Aorta (tissue), 5 donors: ENCODE measurements at places on chromosomes 4 and X.

DNA sequence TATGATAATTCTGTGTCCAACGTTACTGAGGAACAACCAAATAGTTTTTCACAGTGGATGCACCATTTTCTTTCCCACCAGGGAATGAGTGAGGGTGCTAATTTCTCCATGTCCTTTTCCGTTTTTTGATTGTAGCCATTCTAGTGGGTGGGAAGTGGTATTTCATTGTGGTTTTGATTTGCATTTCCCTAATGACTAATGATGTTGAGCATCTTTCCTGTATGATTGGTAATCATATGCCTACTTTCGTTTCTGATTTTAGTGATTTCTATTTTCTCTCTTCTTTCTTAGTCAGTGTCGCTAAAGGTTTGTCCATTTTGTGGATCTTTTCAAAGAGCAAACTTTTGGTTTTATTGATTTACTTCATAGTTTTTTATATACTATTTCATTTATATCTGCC, 32.1 kb upstream of the TEX13D start:
- no peak for DNase-seq

DNA sequence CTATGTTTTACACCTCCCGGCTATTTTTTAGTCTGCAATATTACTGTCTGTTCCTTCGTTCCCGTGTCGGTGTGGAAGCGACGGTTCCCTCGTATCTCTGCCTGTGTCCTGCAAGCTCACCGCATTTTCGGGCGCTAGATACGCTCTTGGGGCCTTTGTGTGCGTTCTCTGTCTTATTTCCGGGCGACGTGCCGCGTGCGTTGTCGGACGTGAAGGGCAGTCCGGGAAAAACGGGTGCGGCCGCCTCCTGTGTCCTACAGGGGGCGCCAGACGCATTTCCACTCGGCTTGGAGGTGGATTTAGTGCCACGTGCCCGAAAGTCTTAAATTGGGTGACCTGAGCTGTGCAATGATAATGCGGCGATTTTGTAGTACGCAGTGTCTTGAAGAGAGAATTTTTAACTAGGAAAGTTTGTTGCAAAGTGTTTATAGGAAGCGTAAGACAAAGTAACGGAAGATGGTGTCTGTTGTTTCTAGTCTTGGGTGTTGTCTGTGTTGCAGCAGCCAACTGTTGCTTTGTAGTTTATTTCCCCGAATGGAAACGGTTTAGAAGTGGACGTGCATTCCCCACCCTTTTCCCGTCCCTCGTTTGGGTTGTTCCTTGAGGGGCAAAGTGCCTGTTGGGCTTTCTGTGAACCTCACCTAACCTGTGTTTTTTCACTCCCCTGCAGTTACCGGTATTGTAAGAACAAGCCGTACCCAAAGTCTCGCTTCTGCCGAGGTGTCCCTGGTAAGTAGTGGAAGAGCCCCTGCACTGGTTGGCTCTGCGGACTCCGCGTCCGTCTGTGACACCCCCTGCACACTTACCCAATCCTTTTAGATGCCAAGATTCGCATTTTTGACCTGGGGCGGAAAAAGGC, 720 bp downstream of the RPL10 start:
- DNase-seq = peak; percentile 92

- DNase-seq = no peak
Observed at GRCh38 chrX:140318296-140318695, 186.6 kb downstream of the SOX3 start.

DNA sequence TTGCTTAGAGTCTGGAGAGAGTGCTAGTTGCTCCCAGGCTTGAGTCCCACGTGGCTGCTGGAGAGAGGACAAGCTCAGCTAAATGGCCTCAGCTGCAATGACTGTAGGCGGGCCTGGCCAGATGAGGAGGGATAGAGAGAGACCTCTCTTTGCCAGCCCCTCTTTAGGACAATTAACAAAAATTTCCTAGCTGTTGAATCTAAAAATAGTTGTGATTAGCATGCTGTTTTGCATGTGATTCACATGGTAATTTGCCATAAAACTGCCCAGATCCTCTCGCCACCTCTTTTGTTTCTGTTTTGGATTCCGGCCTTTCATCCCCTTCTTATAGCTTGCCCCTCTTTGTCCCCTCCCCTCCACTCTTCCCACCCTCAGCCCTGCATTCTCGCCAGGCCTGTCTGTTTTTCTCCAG, 28.9 kb upstream of the PRPS1 start:
- peak; percentile 30 for DNase-seq

DNA sequence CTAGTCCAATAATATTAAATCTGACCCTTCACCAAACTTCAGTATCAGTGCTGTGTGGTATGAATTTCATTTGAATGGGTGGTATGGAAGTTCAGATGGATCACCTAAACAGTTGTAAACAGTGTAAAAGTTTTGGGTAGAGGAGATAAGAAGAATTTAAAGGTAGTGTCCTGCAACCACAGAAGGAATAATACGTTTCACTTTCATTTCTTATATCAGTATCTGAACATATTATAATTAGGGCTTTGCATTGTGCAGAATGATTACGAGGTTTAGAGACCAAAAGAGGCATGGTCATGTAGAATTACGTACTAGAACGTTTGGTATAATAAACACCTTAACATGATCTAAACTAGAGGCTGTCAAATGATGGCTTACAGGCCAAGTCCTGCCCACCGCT, 116.1 kb downstream of the PDLIM5 start:
- no peak for DNase-seq

DNA sequence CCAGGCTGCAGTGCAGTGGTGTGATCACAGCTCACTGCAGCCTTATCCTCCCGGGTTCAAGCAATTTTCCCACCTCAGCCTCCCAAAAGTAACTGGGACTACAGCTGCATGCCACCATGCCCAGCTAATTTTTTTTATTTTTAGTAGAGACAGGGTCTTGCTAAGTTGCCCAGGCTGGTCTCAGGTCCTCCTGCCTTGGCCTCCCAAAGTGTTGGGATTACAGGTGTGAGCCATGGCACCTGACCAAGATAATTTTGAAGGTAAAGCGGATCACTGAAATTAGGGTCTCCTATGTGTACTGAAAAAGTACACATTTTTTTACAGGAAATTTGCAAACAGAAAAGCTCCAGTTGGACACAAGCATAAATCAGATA, 4.8 kb downstream of the SAT1 start:
- DNase-seq = no peak

GRCh38 chr4:60934566-60935295, 265.4 kb upstream of the ADGRL3 start:
- no peak for DNase-seq

- peak; percentile 75 for DNase-seq
Observed at GRCh38 chr4:87007528-87008446, 73.0 kb downstream of the AFF1 start.

GRCh38 chr4:66404141-66404540, 733.9 kb upstream of the EPHA5 start:
- no peak for DNase-seq

DNA sequence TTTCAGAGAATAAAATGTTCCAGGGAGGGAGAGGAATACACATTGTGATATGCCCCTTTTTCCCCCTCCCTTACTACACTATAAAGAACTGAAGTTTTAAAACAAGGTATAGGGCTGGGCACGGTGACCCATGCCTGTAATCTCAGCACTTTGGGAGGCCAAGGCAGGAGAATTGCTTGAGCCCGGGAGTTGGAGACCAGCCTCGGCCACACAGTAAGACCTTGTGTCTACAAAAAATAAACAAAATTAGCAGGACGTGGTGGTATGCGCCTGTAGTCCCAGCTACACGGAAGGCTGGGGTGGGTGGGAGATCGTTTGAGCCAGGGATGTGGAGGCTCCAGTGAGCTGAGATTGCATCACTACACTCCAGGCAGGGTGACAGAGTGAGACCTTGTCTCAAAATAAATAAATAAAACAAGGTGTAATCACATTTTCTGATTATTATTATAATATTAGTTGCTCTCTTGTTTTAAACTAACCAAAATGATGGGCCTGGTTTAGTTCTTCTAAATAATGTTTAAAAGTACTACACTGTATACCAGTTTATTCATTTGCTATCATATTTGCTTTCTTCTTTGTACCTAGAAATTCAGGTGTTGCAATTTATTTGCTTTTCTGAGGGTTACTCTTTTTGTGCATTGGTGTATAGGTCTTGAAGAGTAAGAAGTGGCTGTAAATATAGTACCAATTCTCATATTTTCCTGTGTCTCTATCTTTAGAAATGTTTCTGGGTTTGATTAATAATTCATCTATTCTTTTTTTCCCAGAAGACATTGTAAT, 8.8 kb downstream of the TBC1D8B start:
- no peak for DNase-seq

- DNase-seq = no peak
Observed at GRCh38 chr4:102687373-102687981, 73.3 kb downstream of the MANBA start.

- DNase-seq = no peak
Observed at GRCh38 chr4:92304121-92304520, 355 bp downstream of the GRID2 start.
